ENCODE measurements at places on chromosomes 5 and 9.

DNA sequence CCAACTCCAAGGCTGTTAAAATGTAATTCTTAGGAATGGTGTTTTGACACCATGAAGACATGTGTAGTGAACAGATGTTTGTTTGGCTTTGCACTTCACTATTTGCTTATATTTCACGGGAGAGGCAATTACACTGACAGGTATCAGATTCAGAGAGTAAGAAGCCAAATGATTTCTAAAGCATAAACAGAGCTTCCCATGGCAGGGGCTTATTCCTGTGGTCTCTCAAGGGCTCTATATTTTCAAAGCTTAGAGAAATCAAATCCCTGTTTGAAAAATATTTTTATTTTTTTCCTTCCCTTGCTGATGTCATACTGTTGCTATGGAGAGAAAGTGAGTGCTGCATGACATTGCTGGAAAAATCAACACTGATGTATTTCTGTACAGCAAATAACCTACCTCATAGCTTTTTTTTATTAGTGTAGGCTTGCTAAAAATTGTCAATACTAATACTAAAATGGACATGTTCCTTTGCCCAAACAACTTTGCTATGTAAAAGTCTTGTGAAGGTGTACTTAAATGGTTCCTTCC lies 161.4 kb downstream of the GIN1 start:
- no peak for DNase-seq

- DNase-seq: no peak
These were observed 278.0 kb downstream of the CETN3 start for GRCh38 chr5:90131383-90132133.

- no peak for DNase-seq
These were observed 2.8 kb downstream of the HSPA5 start for GRCh38 chr9:125238127-125238914.

- DNase-seq: no peak
These were observed 998 bp upstream of the FGF18 start for GRCh38 chr5:171418316-171418981.

GRCh38 chr5:74992791-74993190 lies 59.6 kb downstream of the GCNT4 start:
- no peak for DNase-seq

DNA sequence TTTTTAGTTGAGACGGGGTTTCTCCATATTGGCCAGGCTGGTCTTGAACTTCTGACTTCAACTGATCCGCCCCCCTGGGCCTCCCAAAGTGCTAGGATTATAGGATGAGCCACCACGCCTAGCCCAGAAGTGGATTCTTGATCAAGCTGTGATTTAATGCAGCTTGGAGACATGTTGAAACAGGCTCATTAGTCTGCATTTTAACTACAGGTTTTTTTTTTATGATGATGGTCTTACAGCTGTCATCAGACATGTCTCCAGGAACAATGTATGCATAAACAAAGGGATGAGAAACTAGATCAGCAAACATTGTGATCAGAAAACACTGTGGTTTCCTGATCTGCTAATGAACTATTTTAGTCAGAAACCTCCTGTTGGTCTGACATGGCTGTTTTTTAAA lies 30.0 kb upstream of the PLPP1 start:
- no peak for DNase-seq

DNA sequence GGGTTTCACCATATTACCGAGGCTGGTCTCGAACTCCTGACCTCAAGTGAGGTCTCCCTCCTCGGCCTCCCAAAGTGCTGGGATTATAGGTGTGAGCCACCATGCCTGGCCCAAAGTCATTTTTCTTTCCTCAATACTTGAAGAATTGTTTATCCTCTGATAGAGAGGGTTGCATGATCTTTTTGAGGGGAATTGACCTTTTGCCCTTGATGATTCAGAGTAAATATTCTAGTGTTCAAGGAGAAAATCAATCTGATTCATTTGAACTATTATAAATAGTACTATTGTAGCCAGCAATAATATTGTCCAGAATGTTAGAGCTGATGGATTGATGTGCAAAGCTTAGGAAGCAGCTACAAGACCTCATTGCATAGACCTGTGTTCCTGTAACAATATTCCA lies 47.1 kb downstream of the UGCG start:
- no peak for DNase-seq

Data from activated gamma-delta T cell treated with anti-CD3 and anti-CD28 coated beads, Interleukin-2, amount 50 U/mL, for 16 hours (primary cell).